ENCODE measurements at places on chromosomes 11 and 22.

DNA sequence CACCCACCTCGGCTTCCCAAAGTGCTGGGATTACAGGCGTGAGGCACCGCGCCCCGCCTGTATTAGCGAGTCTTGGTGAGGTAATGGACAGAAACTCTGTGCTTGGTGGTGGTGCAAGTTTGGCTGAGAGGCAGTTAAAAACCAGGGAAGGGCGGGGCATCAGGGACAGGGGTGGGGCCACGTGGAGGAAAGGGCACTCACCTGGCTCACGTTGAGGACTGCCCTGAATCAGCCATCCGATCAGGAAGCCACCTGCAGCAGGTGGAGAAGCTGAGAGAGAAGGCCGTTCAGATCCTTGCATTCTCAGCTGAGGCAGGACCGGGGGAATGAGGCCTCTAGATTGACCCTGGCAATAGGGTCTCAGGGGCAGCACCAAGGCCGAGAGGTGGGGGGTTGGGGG is 12.1 kb upstream of the CHRM1 start:
- no peak for DNase-seq

DNA sequence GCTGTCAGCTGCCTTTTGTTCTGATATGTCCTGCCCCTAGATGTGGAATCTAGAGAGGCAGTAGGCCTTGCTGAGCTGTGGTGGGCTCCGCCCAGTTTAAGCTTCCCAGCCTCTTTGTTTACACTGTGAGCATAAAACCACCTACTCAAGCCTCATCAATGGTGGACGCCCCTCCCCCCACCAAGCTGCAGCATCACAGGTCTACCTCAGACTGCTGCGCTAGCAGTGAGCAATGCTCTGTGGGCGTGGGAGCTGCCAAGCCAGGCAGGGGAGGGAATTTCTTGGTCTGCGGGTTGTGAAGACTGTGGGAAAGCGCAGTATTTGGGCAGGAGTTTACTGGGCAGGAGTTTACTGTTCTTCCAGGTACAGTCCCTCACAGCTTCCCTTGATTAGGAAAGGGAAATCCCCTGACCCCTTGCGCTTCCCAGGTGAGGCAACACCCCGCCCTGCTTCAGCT is 98.5 kb downstream of the SMCO4 start:
- peak; percentile 14 for DNase-seq

- DNase-seq, result no peak
Observed at GRCh38 chr22:43277091-43277490, 66.1 kb downstream of the SCUBE1 start.

GRCh38 chr22:41603873-41604332 is 14.3 kb upstream of the PMM1 start:
- peak; percentile 82 for DNase-seq

DNA sequence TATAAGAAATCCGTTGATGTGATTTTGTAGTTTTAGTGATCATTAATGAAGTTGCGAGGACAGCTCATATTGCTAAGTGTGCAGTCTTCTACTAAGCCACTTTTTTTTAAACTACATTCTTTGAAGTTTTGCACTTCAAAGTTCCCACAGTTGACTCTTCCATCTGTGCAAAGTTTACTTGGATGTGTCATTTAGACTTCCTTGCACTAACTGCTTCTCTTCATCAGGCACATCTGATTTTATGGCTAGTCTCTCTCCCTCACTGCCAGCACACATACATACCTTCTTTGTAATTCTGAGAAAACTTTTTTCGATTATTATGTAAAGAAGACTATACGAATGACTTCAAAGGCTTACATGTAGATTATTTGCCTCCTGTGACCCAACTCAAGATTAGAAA is 250.0 kb downstream of the DYNC2H1 start:
- no peak for DNase-seq

- no peak for DNase-seq
Observed at GRCh38 chr11:76723142-76723541, 52.6 kb upstream of the LRRC32 start.

GRCh38 chr11:66327171-66328030 is 8.8 kb downstream of the RIN1 start:
- DNase-seq, result no peak

- no peak for DNase-seq
Observed at GRCh38 chr11:114209904-114210303, 86.3 kb upstream of the NNMT start.

DNA sequence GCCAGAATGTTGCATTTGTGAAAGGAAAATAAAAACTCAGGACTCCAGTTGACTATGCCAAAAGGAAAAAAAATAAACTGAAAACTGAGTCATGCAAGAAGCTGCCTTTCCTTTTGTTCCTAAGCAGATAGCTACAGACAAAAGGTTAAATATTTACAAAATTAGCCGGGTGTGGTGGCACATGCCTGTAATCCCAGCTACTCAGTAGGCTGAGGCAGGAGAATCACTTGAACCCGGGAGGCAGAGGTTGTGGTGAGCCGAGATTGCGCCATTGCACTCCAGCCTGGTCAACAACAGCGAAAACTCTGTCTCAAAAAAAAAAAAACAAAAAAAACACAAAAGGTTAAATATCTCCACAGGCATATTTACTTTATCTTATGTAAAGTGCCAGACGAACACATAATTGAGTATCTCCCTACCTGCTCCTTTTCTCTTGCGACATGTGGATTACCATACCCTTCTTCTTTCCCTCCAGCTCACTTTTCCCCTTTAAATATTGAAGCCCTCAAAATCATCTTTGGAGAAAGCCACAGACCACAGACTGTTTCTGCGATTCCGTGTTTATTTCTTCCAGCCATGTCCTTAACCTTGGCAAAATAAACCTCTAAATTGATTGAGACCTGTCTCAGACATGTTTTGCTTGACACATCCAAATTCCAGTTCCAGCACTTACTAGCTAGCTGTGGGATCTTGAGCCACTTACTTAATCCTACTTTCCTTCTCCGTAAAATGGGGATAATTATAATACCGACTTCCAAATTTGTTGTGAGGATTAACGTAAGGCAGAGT is 2.3 kb upstream of the SMPD1 start:
- no peak for DNase-seq

GRCh38 chr11:65615229-65615949 is at the start of gene PCNX3:
Gene PCNX3 (plus strand): TSS chr11:65615776. CDS start chr11:65616312, 536 bp downstream.
- DNase-seq, result peak; percentile 100

- DNase-seq, result no peak
Observed at GRCh38 chr22:21661991-21662390, 3.8 kb upstream of the PPIL2 start.

DNA sequence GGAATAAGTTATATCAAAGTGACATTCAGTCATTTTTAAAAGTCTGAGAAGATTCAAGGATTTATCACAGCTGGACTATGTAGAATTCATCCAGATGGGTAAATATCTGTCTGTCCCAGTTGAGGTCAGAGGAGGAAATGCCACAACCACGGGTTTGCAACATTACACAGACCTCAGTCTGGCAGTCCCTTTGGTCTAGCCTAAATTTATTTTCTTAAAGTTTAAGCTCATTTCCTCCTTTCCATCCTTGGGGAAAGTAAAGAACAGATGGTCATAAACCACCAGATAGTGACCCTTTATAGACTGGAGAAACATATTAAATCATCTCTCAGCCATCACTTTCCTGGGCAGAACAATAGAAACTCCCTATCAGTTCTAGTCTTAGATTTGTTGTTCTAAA is 238.4 kb upstream of the DDI1 start:
- DNase-seq, result no peak

- DNase-seq, result no peak
Observed at GRCh38 chr22:18024956-18025720, 777 bp upstream of the MICAL3 start.

DNA sequence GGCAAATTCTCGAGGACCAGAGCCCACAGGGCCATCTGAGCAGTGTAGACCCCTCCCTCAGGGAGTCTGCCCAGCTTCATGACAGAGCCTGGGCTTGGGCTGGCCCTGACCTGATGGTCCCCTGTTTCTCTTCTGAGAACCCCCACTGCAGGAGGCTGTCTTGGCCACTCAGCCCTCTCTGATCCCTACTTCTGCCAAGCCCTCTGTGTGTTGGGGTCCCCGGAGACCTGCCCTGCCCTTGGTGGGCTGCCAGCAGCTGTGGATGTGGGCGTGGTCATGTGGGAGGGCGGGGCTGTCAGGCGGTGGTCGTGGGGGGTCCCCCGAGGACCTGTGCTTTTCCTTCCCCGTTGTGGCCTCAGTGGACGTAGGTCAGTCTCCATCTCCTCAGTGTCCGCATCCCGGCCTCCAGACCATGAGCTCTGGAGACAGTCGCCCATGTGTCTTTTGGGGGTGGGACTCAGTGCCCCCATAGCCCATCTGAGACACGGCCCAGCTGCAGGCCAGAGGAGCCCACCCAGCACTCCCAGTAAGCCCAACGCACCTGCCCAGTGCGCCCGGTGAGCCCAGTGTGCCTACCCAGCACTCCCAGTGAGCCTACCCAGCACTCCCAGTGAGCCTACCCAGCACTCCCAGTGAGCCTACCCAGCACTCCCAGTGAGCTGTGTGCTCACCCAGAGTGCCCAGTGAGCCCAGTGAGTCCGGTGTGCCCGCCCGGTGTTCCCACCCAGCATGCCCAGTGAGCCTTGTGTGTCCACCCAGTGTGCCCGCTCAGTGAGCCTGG is 409.2 kb downstream of the TBC1D22A start:
- DNase-seq, result no peak

DNA sequence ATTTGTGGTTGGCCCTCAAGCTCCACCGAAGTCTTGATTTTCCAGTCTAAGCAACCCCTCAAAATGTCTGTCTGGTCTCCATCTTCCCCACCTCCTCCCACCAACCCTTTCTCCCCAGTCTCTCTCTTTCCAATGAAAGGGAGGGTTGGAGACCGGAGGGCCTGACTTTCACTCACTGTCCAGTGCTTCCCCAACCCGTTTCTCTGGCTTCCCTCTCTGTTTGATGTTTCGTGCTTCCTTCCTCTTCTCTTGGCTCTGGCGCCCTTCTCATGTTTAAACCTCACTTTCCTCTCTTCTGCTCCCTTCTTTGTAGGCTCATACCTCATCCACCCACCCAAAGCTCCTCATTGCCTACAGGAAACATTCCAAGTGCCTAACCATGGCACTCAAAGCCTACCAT is 11.1 kb upstream of the VPS37C start:
- DNase-seq, result no peak

- DNase-seq, result no peak
Observed at GRCh38 chr22:44969817-44970216, 40.0 kb downstream of the PHF21B start.

DNA sequence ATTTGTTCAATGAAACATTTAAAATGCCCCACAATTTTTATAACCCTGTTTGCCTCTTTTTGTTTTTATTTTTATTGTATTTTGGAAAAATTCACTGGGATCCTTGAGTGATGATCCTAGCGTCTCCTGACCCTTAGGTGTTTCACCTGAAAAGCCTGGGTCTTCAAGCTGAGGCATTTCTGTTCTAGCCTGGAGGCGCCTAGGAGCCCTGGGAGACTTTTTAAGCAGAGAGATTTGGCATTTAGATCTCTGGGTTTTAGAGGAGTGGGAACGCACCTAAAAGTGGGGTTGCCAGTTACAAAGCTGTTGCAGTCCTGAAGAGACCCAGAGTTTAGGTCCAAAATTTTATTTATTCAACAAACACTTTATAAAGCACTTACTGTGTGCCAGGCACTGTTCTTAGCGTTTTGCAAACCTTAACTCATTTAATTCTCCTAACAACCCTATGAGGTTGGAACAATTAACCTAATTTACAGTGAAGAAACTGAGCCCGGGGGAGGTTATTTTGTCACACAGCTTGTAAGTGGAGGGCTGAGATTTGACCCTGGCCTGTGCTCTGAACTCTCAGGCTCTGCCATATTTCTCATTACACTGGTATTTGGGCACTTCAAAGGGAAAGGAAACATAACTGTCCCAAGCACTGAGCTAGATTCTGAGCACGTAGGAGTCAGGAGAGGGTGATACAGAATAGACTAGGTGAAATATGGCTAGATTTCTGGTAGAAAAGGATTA is 834 bp upstream of the FADS1 start:
- no peak for DNase-seq

- DNase-seq, result no peak
Observed at GRCh38 chr11:48007677-48008076, 27.3 kb downstream of the PTPRJ start.

DNA sequence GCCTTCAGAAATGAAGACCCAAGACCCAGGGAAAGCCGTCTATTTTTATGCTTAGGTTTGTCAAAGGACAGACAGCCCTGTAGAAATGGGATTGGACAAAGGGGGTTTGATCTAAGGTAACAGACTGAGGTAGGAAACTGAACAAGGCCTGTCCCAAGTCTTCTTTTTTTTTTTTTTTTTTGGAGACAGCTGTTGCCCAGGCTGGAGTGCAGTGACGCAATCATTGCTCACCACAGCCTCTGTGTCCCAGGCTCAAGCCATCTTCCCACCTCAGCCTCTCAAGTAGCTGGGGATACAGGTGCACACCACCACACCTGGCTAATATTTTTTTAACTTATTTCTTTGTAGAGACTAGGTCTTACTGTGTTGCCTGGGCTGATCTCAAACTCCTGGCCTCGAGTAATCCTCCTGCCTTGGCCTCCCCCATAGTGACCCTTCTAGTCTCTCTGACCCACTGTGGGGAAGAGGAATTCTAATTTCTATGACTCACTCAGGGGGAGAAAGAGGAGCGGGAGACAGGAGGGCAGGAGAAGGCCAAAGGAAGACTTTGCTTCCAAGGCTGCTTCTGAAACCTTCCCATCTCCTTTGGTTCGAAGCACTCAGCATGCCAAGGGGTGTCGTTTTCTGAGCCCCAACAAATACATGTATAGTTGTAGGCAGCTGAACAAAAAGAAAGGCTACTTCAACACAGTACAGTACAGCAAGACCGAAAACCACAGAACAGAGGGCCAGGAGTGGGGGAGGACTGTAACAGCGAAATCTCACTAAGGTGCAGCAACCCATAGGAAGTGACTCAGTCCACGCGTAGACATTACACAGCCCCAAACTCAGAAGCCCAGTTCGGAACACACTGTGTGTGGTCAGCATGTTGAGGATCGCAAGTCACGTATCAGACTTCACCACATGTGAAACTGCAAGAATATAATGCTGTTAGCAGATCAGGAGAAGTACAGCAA is 872 bp downstream of the TMA7B start:
- DNase-seq, result peak; percentile 87

DNA sequence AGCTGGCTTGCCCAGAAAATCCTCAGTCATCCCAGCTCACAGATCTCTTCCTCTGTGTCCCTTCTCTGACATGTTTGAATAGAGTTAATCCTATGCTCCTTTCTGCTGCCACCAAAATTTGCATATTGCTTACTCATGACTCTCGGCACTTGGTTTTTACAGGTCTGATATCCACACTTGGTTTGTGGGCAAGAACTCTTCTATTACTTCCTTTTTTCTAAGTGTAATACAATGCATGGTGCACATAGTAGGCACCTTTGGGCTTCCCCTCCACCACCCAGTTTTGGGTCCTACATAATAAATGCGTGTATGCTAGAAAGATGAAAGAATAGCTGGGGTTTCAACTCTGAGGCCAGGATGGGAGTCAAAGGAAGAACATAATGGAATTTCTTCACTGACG is 69.7 kb upstream of the GRK3 start:
- no peak for DNase-seq

Measured in T-helper 2 cell treated with Interferon-gamma antibody and Interleukin-4, amounts not matched to agents 5 μg/mL and 100 μg/mL, for 36 hours (primary cell).